SK-MEL-5 (cell line): ENCODE measurements at places on chromosomes 16 and 17. TPM values are rescaled to one million over a fixed set of nuclear protein-coding genes. Genes with fewer than 3 reads are reported as not detected.
A peak's percentile ranks its signal among the peaks of the same experiment; 100 is the strongest.

- no peak for DNase-seq
Observed at GRCh38 chr17:12242345-12242954, 221.8 kb downstream of the MAP2K4 start.

- peak; percentile 29 for DNase-seq
Observed at GRCh38 chr17:82320956-82321927, 3.8 kb upstream of the CD7 start.

DNA sequence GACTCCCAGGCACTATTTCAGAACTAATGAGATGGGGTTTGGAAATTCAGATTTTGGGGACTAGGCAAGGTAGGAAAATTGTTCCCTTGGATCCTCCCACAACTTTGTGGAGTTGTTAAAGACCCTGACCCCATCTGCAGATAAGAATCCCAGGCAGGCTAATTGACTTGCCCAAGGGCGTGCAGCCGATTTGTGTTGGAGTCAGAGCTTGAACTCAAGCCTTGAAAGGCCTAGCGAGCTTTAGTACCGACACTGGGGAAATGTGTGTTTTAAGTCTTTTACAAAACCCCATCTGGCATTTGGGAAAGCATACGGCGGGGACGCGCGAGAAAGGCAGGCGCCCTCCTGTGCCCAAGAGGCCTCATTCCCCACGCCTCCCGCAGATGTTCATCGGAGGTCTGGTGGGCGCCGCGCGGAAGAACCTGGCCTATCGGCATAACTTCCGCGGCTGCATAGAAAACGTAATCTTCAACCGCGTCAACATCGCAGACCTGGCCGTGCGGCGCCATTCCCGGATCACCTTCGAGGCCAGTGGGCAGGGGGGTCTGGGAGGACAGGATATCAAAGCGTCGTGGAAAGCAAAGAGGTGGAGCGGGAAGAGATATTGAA lies 4.3 kb downstream of the CNTNAP1 start:
- no peak for DNase-seq

GRCh38 chr16:80974649-80975376 lies 31.9 kb downstream of the CMC2 start:
- DNase-seq = peak; percentile 8

DNA sequence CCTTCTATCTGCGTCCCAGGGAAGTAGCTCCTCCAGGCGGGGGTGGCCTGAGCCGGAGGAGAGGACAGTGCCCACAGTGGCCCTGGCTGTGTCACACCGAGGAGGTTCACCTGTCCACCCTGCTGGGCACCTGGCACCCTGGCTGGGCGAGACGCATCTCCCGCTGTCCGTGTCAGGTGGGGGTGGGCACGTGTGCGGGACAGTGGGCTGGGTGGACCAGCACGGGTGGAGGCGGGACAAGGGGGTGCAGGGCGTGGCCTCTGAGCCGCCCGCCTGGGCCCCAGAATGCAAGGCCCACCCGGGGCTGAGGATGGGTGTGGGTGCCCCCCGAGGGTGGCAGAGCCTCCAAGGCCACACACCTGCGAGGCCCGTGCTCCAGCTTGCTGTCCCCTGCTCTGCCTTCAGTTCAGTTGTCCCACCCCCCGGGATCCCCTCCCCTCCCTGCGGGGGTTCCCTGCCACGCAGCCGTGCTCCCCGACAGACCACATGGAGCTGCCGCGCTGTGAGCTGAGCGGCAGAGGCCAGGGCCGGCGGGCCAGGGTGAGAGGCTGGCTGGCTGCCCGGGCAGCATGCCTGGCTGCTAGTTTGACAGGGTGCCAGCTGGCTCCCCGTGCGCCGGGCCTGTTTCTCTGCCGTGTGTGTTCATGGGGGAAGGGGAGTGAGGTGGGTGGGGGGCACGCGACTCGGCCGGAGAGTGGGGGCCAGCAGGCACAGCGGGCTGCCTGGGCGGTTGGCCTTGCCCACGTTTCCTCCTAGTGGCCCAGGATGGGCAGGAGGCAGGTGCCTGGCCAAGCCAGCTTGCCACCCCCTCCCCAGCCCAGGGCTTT lies 33.9 kb downstream of the BAHCC1 start:
- no peak for DNase-seq

DNA sequence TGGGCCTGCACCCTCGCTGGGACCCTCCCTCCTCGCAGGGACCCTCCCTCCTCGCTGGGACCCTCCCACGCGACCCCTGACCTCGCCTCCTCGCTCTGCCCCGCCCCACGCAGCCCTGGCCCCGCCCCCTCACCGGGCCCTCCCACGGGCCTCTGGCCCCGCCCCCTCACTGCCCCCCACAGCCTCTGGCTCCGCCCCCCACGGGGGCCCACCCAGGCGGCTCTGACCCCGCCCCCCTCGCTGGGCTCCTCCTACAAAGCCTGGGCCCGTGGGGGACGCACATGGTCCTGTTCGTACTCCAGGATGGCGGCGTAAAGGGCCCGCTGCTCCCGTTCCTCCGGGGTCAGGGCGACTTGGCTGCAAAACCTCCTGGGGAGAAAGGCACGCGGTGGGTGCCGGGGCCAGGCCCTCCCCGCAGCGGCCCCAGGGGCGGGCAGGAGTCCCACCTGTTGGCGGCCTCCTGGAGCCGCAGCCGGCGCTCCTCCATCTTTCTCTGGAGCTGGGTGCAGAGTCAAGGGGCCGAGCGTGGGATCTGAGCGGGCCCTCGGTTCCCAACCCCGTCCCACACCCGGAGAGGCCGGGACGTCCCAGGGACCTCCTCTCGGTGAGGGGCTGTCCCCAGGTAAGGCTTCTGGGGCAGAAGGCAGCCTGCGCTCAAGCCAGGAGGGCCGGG lies 9.0 kb downstream of the VPS9D1 start:
- peak; percentile 61 for DNase-seq

Gene HEXD
- 4.4 and 7.9 TPM in 2 replicates for total RNA-seq

Gene CBFA2T3
- not detected in 2 replicates for total RNA-seq

- no peak for DNase-seq
Observed at GRCh38 chr16:84373907-84374489, 5.7 kb downstream of the ATP2C2 start.

DNA sequence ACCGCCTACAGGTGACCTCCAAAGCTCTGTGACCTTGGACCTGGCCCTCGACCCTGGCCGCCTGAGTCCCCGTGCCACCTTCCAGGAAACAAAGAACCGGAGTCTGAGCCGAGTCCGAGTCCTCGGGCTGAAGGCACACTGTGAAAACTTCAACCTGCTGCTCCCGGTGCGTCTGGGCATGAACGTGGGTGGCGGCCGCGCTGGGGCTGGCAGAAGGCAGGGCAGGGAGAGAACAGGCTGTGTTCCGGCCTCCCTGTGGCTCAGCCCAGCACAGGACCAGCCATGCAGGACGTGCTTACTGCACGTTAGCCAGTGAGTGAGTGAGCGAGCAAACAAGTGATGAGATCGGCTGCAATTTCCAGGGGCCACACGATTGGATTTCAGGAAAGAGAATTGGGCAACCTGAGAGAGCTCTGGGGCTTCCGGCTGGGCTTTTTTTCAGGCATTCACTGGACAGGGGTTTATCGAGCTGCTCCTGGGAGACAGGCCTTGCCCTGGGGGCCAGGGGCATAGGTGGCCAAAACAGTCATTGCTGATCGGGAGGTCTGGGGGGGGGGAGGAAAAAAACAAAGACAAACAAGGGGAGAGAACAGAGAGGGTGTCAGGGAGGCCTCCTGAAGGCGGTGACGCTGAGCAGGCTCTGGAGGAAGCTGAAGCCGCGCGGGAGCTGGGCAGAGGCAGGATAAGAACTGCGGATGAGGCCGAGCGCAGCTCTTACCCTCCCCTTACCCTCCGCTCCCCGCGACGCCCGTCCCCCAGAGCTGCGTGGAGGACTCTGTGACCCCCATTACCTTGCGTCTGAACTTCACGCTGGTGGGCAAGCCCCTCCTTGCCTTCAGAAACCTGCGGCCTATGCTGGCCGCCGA lies 16.9 kb downstream of the ITGAX start:
- DNase-seq = no peak

DNA sequence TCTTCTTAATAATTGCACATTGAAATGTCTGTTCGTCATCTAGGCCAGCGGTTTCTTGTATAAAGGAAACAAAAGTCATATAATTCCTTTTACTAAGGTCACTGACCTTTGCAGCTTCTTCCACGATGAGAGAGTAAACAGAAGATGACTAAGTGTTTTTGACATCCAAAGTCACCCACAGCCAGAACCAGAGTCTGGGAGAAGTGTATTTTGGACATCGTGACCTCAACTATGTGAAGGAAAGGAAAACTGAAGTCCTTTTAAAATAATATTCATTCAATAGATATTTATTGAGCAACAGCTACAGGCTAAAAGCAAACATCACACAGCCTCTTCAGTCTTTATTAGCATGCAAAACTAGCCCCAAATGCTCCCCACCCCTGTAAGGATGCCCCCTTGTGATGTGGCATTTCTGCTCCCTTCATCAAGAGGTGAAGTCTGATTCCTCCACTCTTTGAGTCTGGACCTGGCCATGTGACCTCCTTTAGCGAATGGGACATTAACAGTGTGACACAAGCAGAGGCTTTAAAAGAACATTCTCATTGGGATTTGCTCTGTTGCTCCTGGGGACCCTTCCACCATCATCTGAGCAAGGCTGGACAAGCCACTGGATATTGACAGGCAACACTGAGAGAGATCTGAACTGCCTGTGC lies 8.1 kb upstream of the PMP22 start:
- DNase-seq = no peak

DNA sequence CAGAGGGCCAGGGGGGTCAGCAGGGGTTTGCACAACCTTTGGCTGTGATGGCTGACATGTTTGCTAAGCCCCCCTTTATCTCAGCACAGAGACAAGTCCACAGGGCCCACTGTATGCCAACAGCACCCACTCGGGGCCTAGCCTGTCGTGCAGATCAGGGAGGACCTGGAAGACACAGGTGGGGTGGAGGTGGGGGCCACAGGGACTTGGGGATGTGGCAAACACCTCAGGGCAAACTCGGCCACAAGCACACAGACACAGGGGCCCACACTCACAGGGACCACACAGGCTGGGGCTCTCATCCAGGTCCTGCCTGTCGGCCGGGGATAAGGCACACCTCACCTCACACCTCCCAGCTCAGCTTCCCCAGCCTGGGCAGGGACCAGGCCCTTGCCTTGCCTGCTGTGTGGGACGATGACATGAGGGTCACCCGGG lies 87.9 kb downstream of the C16orf78 start:
- DNase-seq = no peak

DNA sequence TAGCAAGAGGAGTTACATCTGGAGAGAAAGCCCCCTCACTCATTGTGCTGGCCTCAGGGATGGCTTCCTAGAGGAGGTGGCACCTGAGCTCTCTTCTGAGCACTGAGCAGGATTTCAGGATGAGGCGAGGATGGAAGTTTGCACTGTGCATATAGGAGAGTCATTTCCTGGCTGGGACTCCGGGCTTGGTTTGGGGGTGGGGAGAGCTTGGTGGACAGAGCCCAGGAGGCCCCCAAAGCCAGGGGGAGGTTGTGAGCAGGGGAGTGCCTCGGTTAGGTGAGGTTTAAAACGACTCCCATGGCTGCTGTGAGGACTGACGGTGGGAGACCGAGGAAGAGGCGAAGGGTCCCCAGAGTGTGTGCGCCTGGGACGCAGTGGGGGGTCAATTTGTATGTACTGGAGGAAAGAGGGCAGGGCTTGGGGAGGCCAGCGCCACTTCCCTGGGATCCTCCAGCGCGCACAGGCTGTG lies 1.2 kb downstream of the CAMKK1 start:
- no peak for DNase-seq

GRCh38 chr16:49681217-49681883 lies 174.6 kb downstream of the ZNF423 start:
- DNase-seq = no peak

Gene CCL1
- total RNA-seq = not detected in 2 replicates

DNA sequence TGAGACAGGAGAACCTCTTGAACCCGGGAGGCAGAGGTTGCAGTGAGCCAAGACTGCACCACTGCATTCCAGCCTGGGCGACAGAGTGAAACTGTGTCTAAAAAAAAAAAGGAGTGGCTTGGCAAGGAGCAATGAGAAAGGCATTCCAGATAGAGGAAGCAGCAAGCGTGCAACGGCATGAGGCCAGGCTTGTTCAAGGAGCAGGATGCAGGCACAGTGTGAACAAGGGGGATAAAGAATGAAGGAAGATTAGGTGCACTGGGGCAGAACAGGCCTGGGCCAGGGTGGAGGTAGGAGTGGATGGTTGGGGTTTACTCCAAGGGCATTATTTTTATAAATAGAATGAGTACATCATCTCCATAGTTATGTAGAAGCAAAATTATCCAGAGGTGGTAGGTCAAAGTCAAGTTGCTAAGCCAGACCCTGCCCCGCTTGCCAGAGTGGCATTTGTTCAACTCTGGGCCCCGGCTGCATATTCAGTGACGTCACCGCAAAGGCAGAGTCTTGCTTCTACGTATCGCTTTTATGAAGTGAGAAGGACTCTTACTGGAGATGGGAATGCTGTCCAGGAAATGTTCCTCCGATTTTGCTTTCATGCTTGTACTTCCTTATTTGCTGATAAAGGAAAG lies 100.2 kb downstream of the KATNIP start:
- DNase-seq = no peak

GRCh38 chr17:75685499-75685898 lies 18.4 kb downstream of the SAP30BP start:
- no peak for DNase-seq

- no peak for DNase-seq
Observed at GRCh38 chr17:31469959-31470358, 78.5 kb downstream of the RAB11FIP4 start.

Gene TMIGD1
- not detected in 2 replicates for total RNA-seq
